ENCODE measurements at places on chromosomes 6 and 20. TPM values are rescaled to one million over a fixed set of nuclear protein-coding genes. Genes with fewer than 3 reads are reported as not detected.

DNA sequence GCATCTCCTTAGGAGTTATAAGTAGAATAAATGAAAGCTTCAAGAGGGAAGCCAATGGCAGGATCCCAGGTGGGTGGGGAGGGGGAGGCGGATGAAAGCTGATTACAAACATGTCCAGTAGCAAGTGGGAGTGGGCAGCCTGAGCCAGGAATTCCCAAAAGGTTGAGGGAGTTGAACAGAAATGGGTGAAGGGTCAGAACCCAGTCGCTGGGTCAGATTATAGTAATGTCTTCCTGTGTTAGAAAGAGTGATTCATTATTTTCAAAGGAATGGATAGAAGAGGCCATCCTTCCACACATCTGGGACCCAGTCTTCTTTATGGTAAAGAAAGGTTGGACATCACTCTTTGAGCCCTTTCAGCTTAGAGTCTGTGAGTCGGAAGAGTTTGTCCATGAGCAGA is 41.0 kb upstream of the FAM50B start:
- H3K27ac ChIP-seq: peak overlapping the region; percentile 74
- no peaks in the 10 kb centered on the region for H3K27me3 ChIP-seq
- DNase-seq: no peak
- H3K36me3 ChIP-seq: no peaks in the 10 kb centered on the region
- no peak overlapping the region for H3K4me3 ChIP-seq

The SOBP gene
- total RNA-seq: 0.14 TPM

- H3K4me3 ChIP-seq: no peak overlapping the region
- 0 out of 2 replicates have a peak, but pooled peaks cover 7% of the 10 kb centered on the region for H3K4me1 ChIP-seq
- no peak for DNase-seq
- H3K27ac ChIP-seq: no peak overlapping the region
- H3K27me3 ChIP-seq: no peaks in the 10 kb centered on the region
Measured at GRCh38 chr20:12723811-12724210, 285.0 kb upstream of the SPTLC3 start.

DNA sequence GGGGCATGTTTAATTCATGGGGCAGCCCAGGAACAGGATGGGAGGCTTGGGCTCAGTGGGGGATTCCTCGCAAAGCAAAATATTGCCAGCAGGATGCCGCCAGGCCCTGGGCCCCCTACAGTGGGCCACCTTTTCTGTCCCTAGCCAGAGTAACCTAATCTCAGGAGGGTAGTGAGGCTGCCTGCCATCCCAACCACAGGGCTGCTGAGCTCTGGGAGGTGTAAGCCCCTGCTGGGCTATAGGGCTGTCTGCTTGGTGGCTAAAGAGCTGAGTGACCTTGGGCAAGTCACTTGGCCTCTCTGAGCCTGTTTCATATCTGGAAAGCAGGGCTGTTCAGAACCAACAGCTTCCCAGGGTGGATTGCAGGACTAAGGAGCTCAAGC is 35.7 kb upstream of the CDH22 start:
- DNase-seq: no peak
- no peaks in the 10 kb centered on the region for H3K36me3 ChIP-seq
- H3K4me1 ChIP-seq: no peaks in the 10 kb centered on the region
- H3K4me3 ChIP-seq: no peak overlapping the region
- peaks cover 6% of the 10 kb centered on the region for H3K27me3 ChIP-seq
- H3K27ac ChIP-seq: no peak overlapping the region

DNA sequence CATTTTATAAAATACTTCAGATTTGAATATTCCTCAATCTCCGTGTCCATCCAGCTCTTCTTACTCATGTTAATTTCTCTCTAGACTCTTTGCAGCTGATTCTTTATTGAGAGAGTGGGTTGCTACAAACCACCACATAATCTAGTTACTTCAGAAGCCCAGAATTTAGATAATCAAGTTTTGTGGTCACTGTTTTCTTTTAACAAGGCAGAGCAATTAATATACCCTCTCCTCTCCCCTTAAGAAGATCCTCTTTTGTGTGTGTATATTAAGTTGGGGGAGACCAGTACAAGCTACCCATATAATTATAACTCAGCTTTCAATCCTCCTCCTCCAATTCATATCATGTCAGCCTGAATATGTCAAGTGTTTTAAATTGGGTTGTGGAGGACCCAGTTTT is 95.1 kb downstream of the IRAK1BP1 start:
- H3K4me3 ChIP-seq: no peak overlapping the region
- no peak for DNase-seq
- no peaks in the 10 kb centered on the region for H3K36me3 ChIP-seq
- H3K27me3 ChIP-seq: no peaks in the 10 kb centered on the region
- no peak overlapping the region for H3K27ac ChIP-seq

The FANCE gene
- 12.4 TPM for total RNA-seq

GRCh38 chr20:57212534-57213276 is 53.7 kb downstream of the BMP7 start:
- H3K27ac ChIP-seq: peak overlapping the region; percentile 9
- H3K36me3 ChIP-seq: no peaks in the 10 kb centered on the region
- peaks cover 30% of the 10 kb centered on the region for H3K4me1 ChIP-seq
- no peaks in the 10 kb centered on the region for H3K27me3 ChIP-seq
- H3K4me3 ChIP-seq: no peak overlapping the region

The ZNF217 gene
- 73.2 TPM for total RNA-seq

Measured in Caco-2 (cell line).